ENCODE measurements at places on chromosomes 3 and 15. TPM values are rescaled to one million over a fixed set of nuclear protein-coding genes. Genes with fewer than 3 reads are reported as not detected.

TF gene
- total RNA-seq = 0.45 TPM

SCN5A gene
- total RNA-seq = not detected

DNA sequence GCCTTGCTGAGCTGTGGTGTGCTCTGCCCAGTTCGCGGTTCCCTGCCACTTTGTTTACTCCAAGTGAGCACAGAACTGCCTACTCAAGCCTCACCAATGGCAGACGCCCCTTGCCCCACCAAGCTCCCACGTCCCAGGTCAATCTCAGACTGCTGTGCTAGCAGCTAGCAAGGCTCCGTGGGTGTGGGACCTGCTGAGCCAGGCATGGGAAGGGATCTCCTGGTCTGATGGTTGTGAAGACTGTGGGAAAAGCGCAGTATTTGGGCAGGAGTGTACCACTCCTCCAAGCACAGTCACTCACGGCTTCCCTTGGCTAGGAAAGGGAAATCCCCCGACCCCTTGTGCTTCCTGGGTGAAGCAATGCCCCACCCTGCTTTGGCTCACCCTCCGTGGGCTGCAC, 45.0 kb downstream of the SLC12A6 start:
- H3K4me1 ChIP-seq = peaks cover 2% of the 10 kb centered on the region
- no peaks in the 10 kb centered on the region for H3K27me3 ChIP-seq
- H3K27ac ChIP-seq = no peak overlapping the region
- no peak overlapping the region for H3K4me3 ChIP-seq
- H3K36me3 ChIP-seq = peaks cover 31% of the 10 kb centered on the region
- DNase-seq = no peak

GRCh38 chr3:44952689-44953088, 23.3 kb downstream of the ZDHHC3 start:
- H3K27me3 ChIP-seq = no peaks in the 10 kb centered on the region
- peaks cover 14% of the 10 kb centered on the region for H3K36me3 ChIP-seq
- no peak for DNase-seq
- no peak overlapping the region for H3K27ac ChIP-seq
- no peak overlapping the region for H3K4me3 ChIP-seq
- no peaks in the 10 kb centered on the region for H3K4me1 ChIP-seq

DNA sequence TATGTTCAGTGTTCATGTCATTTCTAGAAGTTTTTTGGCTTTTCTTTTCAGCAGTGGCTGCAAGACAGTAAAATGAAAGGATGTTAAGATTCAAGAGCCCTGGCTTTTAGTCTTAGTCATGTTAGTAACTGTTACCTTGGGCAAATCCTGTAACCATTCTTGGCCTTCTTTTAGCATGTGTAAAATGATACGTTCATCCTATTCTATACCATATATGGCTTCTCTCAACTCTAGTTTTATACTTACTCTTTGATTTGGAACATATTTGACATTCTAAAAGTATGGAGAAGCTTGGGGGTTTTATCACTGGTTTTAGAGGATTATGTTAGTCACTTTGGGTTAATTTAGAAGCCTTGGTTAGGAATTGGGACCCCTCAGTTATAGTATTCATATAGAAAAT, 20.1 kb downstream of the GTF2E1 start:
- no peak for DNase-seq
- H3K4me1 ChIP-seq = peaks cover 12% of the 10 kb centered on the region
- no peak overlapping the region for H3K27ac ChIP-seq
- peaks cover 28% of the 10 kb centered on the region for H3K36me3 ChIP-seq
- no peaks in the 10 kb centered on the region for H3K27me3 ChIP-seq
- H3K4me3 ChIP-seq = no peak overlapping the region
